Activated CD8-positive, alpha-beta memory T cell treated with anti-CD3 and anti-CD28 coated beads for 4 hours (primary cell): ENCODE measurements at places on chromosomes 16 and 17.

DNA sequence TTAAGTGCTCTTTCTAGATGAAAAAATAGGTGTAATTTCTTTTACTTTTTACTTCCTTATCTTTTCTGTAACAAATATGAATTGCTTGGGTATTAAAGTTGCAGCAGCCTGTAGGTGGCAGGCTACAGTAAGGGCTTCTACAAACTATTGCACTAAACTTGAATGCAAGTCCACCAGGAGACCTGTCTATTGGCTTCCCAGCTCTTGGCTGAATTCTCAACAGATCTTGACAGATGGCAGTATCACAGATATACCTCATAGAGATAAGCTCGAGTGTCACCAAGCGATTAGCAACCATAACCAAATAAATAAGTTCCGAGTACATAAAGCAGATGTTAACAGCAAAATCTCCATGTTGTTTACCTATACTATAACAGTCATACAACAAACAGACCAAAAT lies 5.9 kb downstream of the BBS2 start:
- DNase-seq, result no peak

- no peak for DNase-seq
Observed at GRCh38 chr16:88804552-88805339, 1.2 kb downstream of the CDT1 start.

- DNase-seq, result no peak
Observed at GRCh38 chr17:59972778-59973177, 8.2 kb upstream of the RNFT1 start.

DNA sequence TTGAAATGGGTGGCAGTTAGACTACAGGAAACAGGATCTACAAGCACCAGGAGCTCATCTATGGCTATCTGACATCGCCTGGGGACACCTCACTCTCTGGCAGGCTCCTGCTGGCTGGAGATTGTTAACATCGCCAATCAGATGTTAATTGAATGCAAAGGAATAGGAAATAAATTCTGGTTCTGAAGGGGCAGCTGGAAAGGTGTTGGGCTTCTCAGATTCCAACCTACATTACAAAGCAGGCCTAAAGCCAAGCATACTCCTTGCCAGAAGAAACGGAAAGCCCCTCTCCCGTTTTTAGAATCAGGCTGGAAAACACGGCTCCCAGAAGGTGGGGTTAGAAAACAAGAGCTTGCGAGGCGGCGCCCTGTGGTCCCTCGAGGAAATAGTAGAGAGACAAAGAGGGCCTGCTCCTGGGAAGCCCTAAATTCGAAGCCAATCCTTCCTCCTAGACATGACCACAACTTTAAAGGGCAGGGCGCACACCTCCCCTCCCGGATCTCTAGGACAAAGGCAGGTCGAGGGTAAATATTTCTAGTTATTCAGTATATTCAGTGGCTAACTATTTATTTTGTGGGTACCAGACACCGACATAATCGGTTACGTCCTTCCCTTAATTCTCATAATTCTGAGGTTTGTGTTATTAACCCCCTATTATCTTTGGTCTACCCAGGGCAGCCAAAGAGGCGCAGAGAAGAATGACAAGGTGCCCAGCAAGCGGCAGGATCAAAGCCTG lies 763 bp upstream of the TOM1L1 start:
- DNase-seq, result no peak

- peak; percentile 77 for DNase-seq
Observed at GRCh38 chr17:40322358-40323315, 13.7 kb downstream of the RARA start.

- DNase-seq, result no peak
Observed at GRCh38 chr16:70646260-70647241, at the start of gene IL34. IL34 (plus strand) TSS chr16:70646559; CDS start chr16:70646948, 389 bp downstream.
